ENCODE measurements at places on chromosomes 7 and 10.

DNA sequence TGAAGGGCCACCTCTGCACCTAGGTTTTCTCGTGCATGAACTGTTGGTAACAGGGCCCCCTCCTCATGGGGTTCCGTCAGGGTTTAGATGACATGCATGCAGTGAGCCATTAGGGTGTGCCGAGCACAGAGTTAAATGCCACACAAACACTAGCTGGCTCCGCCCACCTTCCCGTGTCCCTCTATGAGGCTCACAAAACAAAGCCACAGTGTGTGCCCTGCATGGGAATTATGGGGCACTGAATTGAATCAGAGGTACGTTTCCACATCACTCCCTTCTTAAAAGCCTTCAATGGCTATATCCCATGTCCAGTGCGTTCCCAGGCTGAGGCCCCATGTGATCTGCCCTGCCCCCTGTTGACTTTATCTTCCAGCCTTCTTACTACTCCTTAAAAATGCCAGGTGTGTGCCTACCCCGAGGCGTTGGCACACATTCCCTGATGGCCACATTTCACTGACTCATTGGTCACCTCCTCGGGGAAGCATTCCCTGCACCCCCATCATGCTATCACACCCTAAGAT is 35.7 kb downstream of the GSDME start:
- DNase-seq: no peak

GRCh38 chr10:31866118-31866670 is 62.4 kb downstream of the ARHGAP12 start:
- DNase-seq: peak; percentile 17

- DNase-seq: no peak
These were observed 75.5 kb upstream of the STARD3NL start for GRCh38 chr7:38102507-38102906.

- DNase-seq: no peak
These were observed 311.9 kb downstream of the MDFIC start for GRCh38 chr7:115233809-115234208.

GRCh38 chr7:2815875-2816245 is 28.2 kb downstream of the GNA12 start:
- no peak for DNase-seq

GRCh38 chr7:55550010-55550663 is 22.2 kb downstream of the VOPP1 start:
- DNase-seq: no peak

GRCh38 chr7:89042940-89043339 is 247.4 kb upstream of the TEX47 start:
- DNase-seq: no peak

GRCh38 chr7:87810130-87810529 is 66.0 kb downstream of the SLC25A40 start:
- DNase-seq: no peak

- DNase-seq: no peak
These were observed 28.4 kb downstream of the HERC4 start for GRCh38 chr10:68046642-68047041.

DNA sequence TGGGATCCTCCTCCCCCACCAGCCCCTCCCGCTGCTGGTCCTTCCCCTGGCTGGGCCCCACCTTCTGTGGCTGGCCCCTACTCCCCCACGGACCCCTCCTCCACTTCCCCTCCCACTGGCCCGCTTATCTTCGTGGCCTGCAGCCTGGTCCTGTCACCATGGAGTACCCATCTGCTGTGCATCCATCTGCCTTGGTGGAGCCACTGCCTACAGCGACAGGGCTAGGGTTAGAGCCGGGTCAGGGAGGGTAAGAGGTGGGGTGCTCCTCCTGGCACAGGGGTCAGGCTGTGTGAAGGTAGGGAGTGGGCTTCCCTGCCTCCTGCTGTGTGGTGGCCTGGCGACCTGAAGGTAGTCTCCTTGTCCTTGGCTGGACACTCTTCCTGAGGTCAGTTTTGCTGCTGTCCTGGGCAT is 5.2 kb downstream of the ADCY1 start:
- no peak for DNase-seq

GRCh38 chr7:15906436-15906835 is 220.0 kb upstream of the MEOX2 start:
- DNase-seq: no peak

- no peak for DNase-seq
These were observed 632.9 kb upstream of the AUTS2 start for GRCh38 chr7:68965351-68965750.

- no peak for DNase-seq
These were observed 187.8 kb downstream of the PARD3 start for GRCh38 chr10:34627331-34627730.

DNA sequence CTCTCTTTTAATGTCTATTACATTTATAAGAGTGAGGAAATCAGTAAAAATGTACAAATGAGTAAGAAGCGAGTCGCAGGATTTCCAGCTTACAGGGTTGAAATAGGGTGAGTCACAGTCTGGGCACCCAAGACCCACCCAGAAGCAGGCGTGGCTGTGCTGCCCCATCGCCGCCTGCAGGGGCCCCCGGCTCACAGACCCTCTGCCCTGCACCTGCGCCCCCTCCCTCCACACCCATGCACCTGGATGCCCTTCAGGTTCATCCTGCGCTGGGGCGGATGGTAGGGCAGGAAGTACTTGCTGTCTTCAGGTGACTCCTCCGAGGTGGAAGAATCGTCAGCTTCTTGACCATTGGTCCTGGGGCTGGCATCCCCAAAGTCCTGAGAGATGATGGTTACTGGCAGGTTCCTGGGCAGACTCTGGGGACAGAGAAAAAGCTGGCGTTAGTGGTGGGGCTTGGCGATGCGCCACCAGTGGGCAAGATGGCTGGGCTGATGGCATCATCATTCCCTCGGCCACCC is 90.2 kb upstream of the GNA12 start:
- DNase-seq: no peak

- no peak for DNase-seq
These were observed 10.4 kb upstream of the PRKG1 start for GRCh38 chr10:51063659-51064535.

GRCh38 chr7:140539461-140539860 is 60.2 kb upstream of the MKRN1 start:
- DNase-seq: no peak

- no peak for DNase-seq
These were observed 189.4 kb downstream of the ELFN1 start for GRCh38 chr7:1859266-1860035.

GRCh38 chr7:42617806-42618457 is 293.9 kb downstream of the C7orf25 start:
- DNase-seq: no peak

DNA sequence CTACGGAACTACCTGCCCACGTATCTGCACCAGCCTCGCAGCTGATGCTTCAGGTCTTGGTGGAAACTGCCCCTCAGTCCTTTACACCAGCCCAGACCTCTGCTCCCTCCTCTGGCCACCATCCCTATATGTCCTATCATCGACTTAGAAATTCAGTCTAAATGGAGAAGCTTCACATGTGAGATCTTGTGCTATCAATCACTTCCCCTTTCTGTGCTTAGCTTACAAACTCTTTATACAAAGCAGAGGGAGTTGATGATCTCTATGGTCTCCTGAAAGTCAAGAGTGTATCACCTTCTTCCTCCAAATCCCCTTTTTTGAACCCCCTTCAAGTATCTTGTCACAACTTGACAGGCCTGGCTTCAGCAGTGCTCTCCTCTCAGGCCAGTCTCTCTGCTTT is 30.7 kb downstream of the ZNF777 start:
- DNase-seq: no peak

DNA sequence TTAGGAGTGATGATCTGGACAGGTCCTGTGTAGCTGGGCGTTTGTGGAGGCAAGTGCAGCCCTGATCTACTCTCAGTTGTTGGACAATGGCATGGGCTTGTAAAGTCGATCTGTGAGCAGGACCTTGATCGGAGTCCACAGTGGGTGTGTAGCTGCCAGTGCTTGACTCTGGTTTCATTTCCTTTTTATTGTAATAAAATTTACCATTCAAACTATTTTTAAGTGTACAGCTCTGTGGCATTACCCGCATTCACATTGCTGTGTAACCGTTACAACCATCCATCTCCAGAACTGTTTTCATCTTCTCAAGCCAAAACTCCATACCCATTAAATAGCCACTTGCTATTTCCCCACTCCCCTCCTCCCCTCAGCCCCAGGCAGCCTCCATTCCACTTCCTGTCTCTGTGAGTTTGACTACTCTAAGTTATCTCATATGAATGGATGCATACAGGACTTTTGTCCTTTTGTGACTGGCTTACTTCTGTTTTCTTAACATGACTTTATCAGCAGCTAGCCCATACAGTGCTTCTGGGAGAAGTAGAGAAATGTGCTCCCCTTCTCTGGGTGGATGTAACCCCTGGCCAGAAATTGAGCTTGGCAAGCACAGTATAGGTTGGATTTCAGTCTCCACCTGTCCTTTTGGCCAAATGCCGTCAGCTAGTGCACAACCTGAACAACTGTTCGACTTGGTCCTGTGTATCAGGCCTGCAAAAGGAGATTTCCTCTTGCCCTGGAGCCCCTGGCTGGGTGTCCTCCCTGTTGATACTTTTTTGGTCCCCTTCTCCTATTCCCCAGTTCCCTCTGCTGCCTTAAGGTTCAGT is 180.0 kb downstream of the LRMDA start:
- DNase-seq: no peak

GRCh38 chr10:58291538-58292174 is 22.7 kb downstream of the CISD1 start:
- no peak for DNase-seq

GRCh38 chr7:54985426-54986330 is 33.1 kb upstream of the EGFR start:
- no peak for DNase-seq

- DNase-seq: no peak
These were observed 90.2 kb upstream of the CACUL1 start for GRCh38 chr10:118844731-118845521.

DNA sequence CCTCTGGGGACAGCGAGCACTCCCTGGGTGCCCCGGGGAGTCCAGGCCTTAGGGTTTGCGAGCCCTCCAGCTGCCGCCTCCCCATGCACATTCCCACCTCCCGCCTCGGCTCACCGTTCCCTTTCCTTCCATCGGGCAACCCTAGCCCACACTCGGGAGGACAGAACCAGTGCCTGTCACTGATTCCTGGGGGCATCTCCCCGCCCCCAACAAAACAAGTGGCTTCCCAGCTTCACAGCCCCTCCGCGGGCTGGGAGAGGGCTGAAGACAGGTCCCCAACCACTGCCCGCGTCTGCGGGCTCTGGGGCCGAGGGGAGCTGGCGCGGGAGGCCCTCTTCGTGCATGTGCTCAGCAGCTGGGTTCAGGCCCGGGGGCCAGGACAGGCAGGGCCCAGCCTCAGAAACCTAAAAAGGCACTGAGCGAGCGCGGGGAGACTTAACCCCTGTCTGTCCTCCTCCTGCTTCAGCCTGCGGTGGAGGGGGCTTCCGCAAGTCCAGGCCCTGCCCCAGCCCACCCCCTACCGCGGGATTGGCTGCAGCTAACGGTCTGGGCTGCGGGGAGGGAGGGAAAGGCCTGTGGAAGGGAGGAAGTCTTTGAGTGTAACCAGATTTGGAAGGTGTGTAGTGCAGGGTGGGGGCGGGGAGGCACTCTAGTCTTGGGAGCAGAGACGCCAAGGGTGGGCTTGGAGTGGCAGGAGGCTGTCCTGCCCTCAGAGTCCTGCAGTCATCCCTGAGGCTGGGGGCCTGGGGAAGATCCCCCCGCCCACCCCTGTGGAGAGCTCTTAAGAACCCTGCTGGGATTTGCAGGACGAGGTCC is 1.2 kb downstream of the FLNC start:
- no peak for DNase-seq

DNA sequence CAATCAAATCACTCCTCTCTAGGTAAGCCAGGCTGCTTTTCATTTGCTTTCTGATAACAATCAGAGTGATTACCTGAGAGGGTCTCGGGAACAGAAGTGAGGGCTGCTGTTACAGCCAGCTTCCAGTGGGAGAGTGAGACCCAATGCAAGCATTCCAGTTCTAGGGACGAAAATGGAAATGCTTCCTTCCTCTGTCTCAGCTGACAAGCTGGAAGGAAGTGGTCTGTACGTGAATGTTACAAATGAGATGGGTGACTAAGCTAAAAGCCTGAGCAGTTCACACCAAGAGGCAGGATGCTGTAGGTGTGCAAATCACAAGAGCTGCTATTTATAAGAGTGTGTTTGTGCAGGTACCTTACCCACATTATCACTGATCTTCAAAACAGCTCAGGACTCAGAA is 772.4 kb downstream of the GRID1 start:
- no peak for DNase-seq

DNA sequence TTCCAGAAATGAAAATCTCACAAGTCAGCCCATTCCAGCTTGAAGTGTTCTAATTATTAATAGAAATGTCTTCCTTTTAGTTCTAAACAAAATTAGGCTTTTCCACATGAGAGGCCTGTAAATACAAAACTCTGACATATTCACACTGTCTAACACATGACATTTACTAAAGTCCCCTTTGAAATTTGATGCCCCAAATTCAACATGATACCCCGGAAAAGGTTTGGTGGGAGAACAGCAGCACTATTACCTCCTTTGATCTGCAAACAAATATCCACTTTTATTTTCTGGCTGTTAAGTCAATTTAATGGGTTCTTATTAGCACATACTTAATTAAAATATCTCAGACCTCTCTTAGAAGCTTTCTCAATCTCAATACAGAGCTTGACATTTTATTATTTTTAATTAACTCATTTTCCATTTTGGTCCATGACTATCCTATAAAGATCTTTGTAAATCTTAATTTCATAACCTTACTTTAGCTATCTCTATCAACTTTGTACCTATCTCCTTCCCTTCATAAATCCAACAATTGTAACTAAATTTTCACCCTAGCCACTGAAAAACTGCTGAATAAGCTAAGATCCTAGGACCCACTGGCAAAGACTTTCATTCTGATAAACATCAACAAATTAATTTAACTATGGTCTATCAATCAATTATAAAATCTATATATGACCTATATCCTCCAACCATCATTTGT is 63.2 kb downstream of the USP6NL start:
- no peak for DNase-seq

DNA sequence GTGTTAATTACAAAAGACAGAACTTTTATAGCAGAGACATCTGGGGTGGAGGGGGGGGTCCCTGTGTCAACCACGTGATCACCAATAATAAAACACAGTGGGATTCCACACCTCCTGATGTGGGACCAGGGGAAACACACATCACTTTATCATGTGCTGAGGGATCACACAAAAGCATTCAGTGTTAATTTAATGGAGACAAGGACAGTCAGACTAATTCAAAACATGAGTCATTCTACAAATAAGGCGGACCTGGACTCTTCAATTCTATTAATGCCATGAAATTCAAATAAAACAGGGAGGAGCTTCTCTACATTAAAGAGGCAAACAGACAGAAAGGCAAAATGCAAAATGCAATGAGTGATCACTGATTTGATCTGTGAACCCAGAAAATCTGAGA is 67.3 kb upstream of the PFKP start:
- no peak for DNase-seq

DNA sequence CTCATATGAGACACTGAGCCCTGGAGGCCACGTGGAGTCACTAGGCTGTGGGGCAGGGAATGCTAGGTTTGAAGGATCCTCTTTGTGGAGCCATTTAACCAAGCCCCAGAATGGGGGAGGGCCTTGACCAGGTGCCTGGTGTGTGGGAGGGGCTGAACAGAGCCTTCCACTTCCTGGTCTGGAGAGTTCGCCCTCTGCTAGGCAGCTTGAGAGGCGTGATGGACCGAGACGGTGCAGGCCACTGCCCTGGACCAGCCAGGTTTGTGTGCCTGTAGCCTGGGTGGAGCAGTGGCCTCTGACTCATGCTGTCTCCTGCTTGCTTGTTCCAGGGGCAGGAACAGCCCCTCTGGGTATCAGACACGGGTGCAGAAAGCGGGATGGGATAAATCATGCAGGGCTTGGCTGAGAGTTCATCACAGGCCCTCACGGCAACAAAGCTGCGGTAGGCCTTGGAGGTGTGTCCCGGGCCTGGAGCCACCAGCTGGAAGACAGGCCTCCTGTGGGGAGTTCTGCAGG is 27.4 kb downstream of the ADAMTS14 start:
- no peak for DNase-seq

Measured in HuH-7 (cell line).